ENCODE measurements at places on chromosomes 12 and 14. TPM values are rescaled to one million over a fixed set of nuclear protein-coding genes. Genes with fewer than 3 reads are reported as not detected.
A peak's percentile ranks its signal among the peaks of the same experiment; 100 is the strongest.

Gene KITLG
- 38.8 TPM for polyA plus RNA-seq

DNA sequence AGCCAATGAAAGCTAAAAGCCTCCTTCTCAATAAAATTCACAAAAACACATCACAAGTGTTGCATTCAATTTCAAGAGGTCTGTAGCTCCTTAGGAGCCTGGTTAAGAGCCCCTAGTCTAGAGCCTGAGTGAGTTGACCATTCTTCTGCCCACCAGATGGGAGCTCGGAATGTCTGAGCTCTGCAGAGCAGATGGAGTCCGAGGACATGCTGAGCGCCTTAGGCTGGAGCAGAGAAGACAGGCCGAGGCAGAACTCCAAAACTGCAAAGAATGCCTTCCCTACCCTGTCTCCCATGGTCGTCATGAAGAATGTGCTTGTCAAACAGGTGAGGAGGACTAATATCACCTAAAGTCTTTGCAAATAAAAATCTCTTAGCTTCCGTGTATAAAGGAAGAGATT is 11.6 kb downstream of the CIPC start:
- DNase-seq, result no peak

GRCh38 chr14:98008381-98009113 is 1211.4 kb downstream of the VRK1 start:
- no peak for DNase-seq

- no peak for DNase-seq
These were observed 45.1 kb downstream of the RPS29 start for GRCh38 chr14:49541049-49541448.

Gene ITGB7
- 1.1 TPM for polyA plus RNA-seq

GRCh38 chr14:61668282-61668681 is 27.0 kb upstream of the HIF1A start:
- DNase-seq, result no peak

Gene STYK1
- 0.85 TPM for polyA plus RNA-seq

- DNase-seq, result no peak
These were observed 219.8 kb downstream of the SLC41A2 start for GRCh38 chr12:104738331-104738730.

- DNase-seq, result no peak
These were observed 8.4 kb downstream of the CCDC197 start for GRCh38 chr14:94005324-94006073.

Gene HOXC12
- not detected for polyA plus RNA-seq

DNA sequence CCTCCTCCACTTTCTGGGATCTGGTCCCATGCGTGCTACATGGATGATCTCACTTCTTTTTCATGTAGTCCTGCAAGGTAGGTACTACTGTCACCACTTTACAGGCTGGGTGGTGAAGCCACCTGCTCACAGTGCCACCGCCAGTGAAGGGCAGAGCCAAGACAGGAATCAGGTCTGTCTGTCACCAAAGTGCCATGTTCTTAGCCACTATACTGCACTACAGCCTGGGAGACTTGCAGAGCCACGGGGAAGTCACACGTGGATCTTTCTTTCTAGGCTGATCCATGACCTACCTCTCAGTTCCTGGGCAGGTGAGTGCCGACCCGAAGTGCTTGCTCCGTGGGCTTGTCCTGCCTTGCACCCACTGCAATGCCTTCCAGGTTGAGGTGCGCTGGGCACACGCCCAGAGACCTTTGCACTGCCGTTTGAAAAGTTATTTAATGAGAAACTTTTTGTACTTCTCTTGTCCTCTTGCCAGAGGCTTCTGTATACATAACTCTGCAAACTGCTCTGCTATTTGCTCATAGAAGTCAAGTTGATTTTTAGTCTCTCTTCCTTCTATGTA is 19.7 kb upstream of the CLMN start:
- no peak for DNase-seq

GRCh38 chr12:3186546-3187215 is 109.5 kb downstream of the TSPAN9 start:
- DNase-seq, result no peak

DNA sequence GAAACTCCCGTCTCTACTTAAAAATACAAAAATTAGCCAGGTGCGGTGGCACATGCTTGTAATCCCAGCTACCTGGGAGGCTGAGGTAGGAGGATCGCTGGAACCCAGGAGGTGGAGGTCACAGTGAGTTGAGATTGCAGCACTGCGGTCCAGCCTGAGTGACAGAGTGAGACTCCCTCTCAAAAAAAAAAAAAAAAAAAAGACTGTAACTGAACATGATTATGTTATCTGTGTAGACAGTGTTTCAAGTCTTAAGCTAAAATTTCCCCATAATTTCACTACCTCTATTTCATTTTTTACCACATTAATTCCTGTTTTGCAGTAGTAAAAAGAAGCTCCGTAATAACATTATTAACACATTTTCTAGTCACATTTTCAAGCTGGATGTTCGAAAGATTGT is 5.4 kb downstream of the PLBD1 start:
- no peak for DNase-seq

GRCh38 chr12:124488520-124488919 is 78.9 kb downstream of the NCOR2 start:
- DNase-seq, result no peak

DNA sequence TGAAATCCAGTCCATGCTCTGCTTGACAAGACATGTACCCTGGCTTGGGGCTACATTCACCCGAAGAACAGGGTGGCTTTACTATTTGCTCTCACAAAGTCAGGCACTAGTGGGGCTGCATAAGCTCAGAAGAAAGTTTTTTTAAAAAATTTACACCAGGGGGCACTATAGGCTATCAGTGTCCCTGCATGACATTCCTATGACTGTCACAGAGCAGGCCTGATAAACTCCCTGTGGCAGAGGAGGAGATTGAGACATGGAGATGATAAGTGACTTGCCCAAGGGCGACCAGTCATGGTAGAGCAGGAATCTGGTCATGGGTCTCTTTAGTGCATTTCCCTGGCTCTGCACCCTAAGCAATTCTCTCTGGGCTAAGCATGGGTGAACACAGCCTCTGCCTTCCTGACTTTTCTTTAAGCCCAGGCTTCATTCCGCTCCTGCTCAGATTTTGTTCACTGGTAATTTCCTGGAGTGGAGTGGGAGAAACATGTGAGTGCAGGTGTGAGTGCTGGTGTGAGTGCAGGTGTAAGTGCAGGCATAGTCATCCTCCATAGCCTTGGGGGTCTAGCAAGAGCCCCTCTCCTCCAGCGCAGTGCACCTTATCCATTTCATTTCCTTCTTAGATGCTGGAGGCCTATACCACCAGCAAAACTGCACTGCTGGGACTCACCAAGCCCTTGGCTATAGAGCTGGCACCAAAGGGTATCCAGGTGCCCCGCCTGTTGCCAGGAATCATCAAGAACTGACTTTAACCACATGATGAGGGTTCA is 91.6 kb downstream of the DHRS2 start:
- peak; percentile 3 for DNase-seq

GRCh38 chr14:67952786-67953185 is 133.2 kb downstream of the RAD51B start:
- no peak for DNase-seq

- no peak for DNase-seq
These were observed 23.9 kb downstream of the CCNK start for GRCh38 chr14:99505089-99505488.

Gene YAF2
- 18.5 TPM for polyA plus RNA-seq

GRCh38 chr12:95693689-95694088 is 96.9 kb downstream of the NTN4 start:
- no peak for DNase-seq

Gene ADCY6
- 49.1 TPM for polyA plus RNA-seq

GRCh38 chr12:88111074-88111652 is 30.7 kb downstream of the CEP290 start:
- DNase-seq, result peak; percentile 4

Gene C12orf54
- 0.73 TPM for polyA plus RNA-seq

Gene ERO1A
- polyA plus RNA-seq, result 29.3 TPM

- DNase-seq, result no peak
These were observed 253.9 kb downstream of the CACNA1C start for GRCh38 chr12:2306735-2307134.

- DNase-seq, result peak; percentile 72
These were observed 39.8 kb downstream of the NOPCHAP1 start for GRCh38 chr12:105025890-105026289.

DNA sequence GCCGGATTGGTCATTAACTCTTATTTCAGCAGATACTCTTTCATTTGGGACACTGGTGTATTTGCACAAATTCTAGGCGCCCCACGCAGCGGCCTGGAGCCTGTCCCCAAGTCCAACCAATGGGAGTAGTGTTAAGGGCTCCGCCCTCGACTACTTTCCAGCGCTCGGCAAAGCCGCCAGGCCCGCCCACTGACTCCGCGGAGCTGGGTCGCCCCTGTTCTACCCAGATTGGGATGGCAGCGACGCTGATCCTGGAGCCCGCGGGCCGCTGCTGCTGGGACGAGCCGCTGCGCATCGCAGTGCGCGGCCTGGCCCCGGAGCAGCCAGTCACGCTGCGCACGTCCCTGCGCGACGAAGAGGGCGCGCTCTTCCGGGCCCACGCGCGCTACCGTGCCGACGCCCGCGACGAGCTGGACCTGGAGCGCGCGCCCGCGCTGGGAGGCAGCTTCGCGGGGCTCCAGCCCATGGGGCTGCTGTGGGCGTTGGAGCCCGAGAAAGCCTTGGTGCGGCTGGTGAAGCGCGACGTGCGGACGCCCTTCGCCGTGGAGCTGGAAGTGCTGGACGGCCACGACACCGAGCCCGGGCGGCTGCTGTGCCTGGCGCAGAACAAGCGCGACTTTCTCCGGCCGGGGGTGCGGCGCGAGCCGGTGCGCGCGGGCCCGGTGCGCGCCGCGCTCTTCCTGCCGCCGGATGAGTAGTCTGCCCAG is at the start of gene ACOT6:
Gene ACOT6, plus strand, starts transcription at position 179 of the 707 bp plus-strand sequence. Its CDS starts 55 bp downstream, at position 234.
- DNase-seq, result peak; percentile 68

Gene TRHDE
- 2.8 TPM for polyA plus RNA-seq

Gene TMEM132D
- polyA plus RNA-seq, result 2.1 TPM

Gene FOXN4
- 1.1 TPM for polyA plus RNA-seq

- DNase-seq, result no peak
These were observed 32.6 kb downstream of the CCDC85C start for GRCh38 chr14:99571303-99571986.

GRCh38 chr12:98646294-98647090 is 1.4 kb downstream of the APAF1 start:
- DNase-seq, result no peak

DNA sequence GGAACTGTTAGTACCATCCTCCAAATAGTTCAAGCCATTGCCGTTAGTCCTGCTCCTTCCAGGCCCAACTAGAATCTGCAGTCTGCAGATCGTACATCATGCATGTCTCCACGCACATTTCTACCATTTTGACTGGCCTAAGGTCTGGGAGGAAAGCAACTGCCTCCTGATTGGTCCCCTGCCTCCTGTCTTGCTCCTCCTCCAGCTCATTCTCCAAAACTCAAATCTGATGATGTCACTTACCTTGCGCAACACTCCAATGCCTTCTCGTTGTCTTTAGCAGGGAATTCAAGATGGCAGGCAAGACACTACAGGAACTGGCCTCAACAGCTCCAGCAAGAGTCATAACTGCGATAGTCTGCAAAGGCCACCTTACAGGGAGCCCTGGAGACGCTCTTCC is 9.7 kb upstream of the HCAR1 start:
- DNase-seq, result no peak

Gene FAIM2
- 1.3 TPM for polyA plus RNA-seq

Gene CFAP54
- polyA plus RNA-seq, result 3.2 TPM

DNA sequence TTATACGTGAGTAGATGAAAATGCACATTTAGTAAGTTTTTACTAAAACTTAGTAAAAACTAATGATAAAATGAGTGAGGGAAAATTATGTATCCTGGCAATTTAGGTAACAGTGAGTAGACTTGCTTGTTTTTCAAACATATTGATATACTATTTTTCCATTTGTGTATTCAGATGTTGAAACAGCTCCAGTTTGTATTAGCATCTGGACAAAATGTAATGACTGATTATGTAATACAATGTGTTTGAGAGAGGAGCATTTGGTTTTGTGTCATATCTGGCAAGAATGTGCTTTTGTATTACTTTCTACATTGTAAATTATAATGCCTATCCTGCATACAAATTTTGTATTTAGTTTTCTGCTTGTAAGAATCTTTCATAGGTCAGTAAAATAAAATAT is 5.6 kb downstream of the CNOT2 start:
- no peak for DNase-seq

DNA sequence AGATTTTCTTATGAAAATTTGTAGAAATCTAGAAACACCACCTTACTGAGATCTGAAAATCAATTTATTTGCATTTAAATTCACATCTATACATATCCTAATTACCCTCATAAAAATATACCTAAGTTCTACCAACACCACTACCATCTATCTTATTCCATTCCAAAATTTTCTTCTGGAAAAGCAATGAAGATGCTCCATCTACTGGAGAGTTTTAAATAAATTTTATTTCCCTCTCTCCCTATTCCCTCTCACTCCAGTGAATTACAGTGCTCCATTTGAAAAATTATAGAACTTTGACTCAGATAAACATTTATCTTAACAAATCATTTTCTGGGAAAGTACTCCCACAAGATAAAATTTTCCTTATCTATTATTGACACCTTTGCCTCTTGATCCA is 2.3 kb upstream of the C14orf39 start:
- no peak for DNase-seq

Gene PRH1
- polyA plus RNA-seq, result 18.3 TPM

Gene PPFIA2
- 3.3 TPM for polyA plus RNA-seq

DNA sequence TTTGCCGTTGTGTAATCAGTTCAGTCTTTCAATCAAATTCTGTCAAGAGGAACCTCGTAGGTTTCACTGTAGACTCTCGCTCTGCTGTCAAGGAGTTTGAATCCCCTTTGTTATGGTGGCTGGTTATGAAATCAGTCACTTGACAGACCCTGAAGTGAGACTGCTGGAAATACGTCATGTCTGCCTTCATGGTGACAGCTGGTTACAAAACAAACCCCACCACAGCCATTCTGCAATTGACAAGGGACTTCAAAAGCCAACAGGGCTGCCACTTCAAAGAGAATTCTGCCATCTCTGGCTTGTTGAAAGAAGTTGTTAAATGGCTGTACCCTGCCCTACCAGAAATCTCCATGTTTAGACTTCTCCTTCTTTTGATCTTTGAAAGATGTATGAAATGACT is 286.9 kb downstream of the ERC1 start:
- no peak for DNase-seq

GRCh38 chr12:89542912-89543592 is 17.2 kb upstream of the POC1B start:
- peak; percentile 74 for DNase-seq

Gene KLRG1
- 2.7 TPM for polyA plus RNA-seq

Gene SVOP
- polyA plus RNA-seq, result 0.10 TPM

GRCh38 chr12:76545486-76545885 is 14.1 kb downstream of the OSBPL8 start:
- DNase-seq, result no peak

Gene ZFHX2
- polyA plus RNA-seq, result 4.7 TPM

Gene SIX1
- 0.99 TPM for polyA plus RNA-seq

- DNase-seq, result no peak
These were observed 73.2 kb upstream of the EGLN3 start for GRCh38 chr14:34023824-34024767.

Gene BCAT1
- polyA plus RNA-seq, result 36.2 TPM

GRCh38 chr14:35632676-35633075 is 98.7 kb downstream of the INSM2 start:
- peak; percentile 26 for DNase-seq
